ENCODE measurements at places on chromosomes 4 and X.

GRCh38 chr4:40255393-40256281, 58.8 kb downstream of the RHOH start:
- no peak for DNase-seq

DNA sequence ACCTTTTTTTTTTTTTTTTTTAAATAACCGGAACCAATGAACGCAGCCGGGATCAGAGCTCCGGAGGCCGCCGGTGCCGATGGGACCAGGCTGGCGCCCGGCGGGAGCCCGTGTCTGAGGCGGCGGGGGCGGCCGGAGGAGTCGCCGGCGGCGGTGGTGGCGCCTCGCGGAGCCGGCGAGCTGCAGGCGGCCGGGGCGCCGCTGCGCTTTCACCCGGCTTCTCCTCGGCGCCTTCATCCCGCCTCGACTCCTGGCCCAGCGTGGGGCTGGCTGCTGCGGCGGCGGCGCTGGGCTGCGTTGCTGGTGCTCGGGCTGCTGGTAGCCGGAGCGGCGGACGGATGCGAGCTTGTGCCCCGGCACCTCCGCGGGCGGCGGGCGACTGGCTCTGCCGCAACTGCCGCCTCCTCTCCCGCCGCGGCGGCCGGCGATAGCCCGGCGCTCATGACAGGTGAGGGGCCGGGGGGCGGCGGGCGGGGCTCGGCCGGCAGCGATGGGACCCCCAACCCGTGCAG, 337 bp downstream of the STIM2 start:
- no peak for DNase-seq

- no peak for DNase-seq
These were observed 70.9 kb upstream of the FBXW7 start for GRCh38 chr4:152606753-152607152.

DNA sequence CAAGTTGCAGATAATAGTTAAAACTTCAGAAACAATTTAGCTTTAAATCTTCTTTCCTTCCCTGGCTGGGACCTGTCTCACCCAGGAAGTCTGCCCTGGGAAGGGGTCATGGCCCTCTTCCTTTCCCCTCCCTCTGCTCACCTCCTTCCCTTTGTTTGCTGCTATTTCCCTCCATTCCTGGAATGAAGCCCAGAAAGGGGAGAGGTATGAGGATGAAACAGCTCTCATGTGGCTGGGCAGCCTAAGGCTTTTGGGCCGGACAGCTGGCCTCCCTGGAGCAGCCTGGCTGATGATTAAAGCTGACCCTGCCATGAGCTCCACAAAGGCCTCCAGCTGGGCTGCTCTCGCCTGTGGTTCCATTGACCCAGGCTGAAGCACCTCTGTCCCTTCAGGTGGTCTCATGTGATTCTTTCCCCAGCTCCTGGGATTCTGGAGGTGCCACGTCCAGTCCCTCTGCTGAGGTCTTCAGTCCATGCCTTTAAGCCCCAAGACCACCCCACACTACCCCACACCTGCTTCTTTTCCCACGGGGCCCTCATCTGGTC, 202.1 kb downstream of the PTTG2 start:
- DNase-seq: no peak

DNA sequence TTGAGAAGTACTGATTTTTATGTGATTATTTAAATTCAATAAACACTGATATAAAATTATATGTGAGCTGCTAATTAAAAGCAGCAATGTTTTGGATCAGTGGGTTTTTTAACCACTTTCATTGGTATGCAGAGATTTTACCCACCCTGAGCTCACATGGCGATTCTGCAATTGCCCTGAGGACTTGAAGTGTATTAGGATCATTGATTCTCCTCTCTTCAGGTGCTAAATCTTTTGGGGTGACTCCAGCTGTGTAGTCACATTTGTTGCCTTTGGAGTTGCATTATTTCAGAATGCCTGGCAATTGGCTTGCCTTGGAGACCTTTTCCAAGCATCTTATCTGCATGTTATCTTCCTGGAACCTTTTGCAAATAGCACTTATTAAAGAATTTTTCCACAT, 51.3 kb downstream of the UGT8 start:
- DNase-seq: no peak

DNA sequence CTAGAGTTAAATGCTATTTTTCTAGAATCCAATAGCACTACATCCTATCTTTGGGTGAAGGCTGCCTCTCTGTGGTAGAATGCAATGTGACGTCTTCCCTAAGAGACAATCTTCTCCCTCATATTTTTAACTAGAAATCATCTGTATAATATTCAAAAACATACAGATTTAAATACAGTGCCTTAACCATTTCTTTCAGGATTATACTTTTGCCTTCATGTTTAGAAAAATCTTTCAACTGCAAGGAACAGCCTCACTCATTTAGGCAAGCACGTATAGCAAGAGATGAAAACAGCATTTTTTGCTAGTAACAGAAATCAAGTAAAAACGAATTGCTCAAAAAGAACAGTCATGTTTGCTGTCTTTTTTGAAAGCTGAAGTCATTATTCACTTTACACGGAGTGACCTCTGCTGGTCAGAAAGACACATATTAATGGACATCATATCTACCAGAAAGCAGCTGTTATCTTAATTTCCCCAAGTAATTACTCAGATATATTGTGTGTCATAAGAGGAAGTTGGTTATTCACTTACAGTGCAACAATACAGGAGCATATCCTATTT, 422.3 kb downstream of the STPG2 start:
- DNase-seq: no peak

DNA sequence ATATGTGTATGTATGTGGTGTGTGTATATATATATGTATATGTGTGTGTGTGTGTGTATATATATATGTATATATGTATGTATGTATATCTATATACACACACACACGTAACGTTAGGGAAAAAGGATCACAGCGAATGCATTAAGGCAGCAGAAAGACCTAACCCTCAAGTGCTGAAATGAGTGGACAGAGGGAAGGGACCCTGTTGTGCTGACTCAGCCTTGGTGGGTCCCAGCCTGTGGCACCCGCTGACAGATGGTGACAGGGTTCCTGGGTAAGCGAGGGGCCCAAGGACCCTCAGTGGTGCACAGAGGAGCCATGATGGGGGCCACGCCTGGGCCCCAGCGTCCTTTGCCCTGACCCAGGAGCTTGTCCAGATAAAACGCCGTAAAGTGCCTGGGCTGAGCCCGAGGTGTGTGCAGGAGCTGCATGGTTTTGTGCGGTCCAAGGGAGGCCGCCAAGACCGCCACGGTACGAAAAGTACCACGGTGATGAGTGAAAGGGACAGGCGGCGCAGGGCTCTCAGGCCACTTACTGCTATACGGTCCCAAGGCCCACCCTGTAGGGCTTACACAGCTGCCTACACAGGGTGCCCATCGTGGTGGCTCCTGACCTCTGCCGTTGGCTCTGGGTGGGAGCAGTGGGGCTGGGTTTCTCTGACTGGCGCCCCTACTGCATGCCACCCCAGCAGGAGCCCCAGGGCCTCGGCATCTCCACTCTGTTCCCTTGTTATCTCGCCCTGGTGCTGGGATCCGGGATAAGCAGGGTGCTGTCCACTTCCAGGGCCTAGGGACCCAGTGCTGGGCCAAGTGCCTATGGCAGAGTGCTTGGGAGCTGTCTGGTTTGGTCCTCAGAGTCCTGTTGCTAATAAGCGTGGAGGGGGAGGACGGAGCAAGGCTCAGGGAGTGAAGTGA, 10.0 kb downstream of the SH3BP2 start:
- DNase-seq: no peak

- no peak for DNase-seq
These were observed 930.2 kb upstream of the GRID2 start for GRCh38 chr4:91373546-91373945.

- DNase-seq: no peak
These were observed 601.0 kb downstream of the TMA16 start for GRCh38 chr4:164095313-164096110.

- DNase-seq: no peak
These were observed 10.2 kb upstream of the YIPF6 start for GRCh38 chrX:68488657-68489056.

- DNase-seq: no peak
These were observed 82.4 kb downstream of the SNCA start for GRCh38 chr4:89754531-89754930.

GRCh38 chr4:156725257-156725656, 246.3 kb downstream of the PDGFC start:
- DNase-seq: no peak

DNA sequence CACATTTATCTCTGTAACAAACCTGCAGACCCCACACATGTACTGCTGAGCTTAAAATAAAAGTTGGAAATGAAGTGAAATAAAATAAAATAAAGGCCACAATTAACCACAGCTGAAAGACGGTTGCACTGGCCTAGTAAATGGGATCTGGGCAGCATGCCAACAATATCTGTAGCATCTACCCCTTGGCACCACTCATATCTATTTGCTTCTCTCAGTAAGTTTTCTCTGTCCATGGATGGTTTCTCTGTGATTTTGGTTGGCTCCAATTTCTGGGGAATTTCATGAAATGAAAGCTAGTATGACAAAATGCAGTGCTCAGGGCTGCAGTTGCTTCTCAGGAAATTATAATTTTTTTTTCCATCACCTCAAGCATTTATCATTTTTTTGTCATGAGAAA, 172.0 kb upstream of the IL15 start:
- no peak for DNase-seq

DNA sequence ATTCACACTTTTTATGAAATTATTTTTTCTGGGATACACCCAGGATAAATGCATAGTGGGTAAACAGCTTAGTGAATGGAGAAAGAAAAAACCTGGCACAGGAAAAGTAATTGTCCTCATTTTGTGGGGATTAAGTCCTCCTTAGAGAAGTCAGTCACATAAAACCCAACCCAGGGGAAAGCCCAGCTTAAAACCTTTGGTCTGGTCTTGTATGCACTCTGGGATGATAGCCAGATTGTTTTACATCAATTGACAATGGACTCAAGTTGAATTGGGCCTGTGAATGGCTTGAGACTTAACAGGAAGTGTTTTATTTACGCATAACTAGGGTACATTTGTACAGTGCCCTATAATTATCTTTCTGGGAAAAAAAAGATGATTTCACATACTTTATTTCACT, 561.3 kb upstream of the GRIA3 start:
- no peak for DNase-seq

- DNase-seq: no peak
These were observed 126.6 kb downstream of the SLC39A8 start for GRCh38 chr4:102218656-102219055.

DNA sequence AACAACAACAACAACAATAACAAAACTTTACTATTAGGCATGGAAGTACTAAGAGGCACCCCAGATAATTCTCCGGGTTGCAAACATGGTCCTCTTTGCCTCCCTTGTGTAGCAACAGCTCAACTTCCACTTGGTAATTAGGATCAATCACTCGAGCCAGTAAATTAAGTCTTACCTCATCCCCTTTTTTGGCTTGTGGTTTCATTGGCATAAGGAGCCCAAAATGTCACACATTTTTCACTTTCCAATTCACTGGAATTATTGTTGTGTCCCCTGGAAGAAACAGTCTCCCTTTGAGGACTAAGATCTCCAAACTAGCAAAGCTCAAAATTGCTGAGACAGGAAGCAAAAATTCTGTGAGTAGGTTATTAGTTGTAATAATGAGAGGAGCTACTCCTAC, 49.2 kb upstream of the HSD17B10 start:
- no peak for DNase-seq

- no peak for DNase-seq
These were observed 18.2 kb downstream of the SH3RF1 start for GRCh38 chr4:169252339-169253112.

DNA sequence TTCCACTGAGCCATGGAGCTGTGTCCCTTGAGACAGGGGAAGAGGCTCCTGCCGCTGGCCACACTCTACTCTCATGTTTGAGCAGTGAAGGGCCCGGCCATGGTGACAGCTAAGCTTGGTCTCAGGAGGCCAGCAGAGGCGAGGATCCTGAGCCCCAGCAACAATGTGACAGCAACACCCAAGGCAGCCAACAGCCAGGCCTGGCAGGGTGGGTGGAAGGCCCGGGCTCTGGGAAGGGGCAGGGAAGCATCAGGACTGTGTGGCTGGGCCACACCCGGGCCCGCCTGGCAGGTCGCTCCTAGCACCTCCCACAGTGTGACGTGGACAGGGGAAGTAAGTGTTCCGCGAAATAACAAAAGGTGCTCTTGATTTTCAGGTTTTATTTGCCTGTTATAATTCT, 24.8 kb downstream of the L1CAM start:
- DNase-seq: no peak

- DNase-seq: no peak
These were observed 9.7 kb upstream of the LSM6 start for GRCh38 chr4:146165840-146166239.

DNA sequence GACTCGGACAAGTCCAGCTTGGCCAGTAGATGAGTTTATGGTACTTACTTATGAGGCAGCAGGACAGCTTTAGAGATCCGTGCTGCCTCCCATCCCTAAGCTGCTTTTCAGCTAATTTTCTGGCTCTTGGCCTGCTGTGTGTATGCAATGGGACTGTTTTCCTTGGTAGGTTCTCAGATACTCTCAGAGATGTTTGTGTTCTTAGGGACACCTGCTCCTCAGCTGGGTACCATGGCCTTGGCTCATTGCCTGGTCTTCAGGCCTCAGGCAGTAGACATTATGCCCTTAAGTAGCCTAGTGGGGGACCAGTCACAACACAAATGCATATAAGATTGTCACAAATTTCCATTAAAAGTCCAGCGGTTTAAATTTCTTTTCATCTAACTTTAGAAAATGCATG, 688.0 kb downstream of the PCDH7 start:
- no peak for DNase-seq

- no peak for DNase-seq
These were observed 17.6 kb downstream of the GRIA3 start for GRCh38 chrX:123201720-123202119.

DNA sequence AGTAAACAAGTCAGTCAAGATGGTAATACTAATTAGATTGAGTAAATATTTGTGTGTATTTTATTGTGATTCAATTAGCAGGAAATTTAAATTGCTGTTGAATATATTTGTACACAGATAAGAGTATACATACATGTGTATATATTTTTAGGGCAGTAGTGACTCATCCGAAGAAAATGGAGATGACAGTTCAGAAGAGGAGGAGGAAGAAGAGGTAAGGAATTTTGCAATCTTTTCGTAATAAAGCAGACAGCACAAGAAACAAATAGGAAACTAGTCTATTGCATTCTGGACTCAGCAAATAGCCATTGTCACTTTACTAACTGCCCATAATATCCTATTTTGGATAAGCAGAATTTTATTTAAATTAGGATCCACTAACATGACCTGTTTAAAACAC, 6.6 kb downstream of the IBSP start:
- no peak for DNase-seq

GRCh38 chr4:122831515-122832196, 5.0 kb downstream of the FGF2 start:
- no peak for DNase-seq

DNA sequence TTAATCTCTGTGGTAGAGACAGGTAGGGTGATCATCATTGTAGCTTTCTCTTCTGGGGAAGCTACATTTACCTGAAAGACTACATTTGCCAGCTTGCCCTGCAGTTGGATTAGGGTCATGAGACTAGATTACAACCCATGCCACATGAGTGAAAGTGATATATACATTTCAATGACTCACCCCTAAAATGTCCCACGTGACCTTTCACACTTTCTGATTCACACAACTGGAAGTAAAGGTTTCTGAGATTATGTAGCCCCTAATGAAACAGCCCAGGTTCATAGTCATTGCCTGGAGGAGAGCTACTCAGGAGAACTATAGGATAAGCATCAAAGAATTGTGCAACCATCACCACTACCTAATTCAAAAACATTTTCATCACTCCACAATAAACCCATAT, 17.8 kb downstream of the PDCL2 start:
- no peak for DNase-seq
